Fibroblast of skin of scalp (primary cell): ENCODE measurements at places on chromosomes 4 and X.

GRCh38 chr4:156961196-156962057, 10.2 kb downstream of the PDGFC start:
- DNase-seq, result peak; percentile 35

DNA sequence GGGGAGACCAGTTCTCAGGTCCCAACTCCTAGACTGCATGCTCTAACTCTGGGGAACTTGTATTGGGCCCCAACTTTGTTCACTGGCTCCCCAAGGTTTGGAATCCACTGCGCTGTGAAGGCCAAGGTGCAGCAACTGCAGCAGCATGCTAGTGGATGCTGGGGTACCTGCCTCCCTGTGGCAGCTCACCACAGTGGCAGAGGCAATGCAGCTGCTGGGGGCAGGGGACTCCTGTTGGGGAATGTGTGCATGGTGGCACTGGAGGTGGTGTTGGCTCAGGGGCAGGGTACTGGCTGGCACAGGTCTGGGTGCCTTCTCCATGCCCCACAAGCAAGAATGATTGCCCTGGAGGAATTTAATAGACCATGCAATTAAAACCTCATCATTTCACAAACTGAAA, 493.4 kb upstream of the GALNT7 start:
- DNase-seq, result no peak

- DNase-seq, result no peak
Observed at GRCh38 chr4:105059337-105059736, 87.3 kb upstream of the TET2 start.

GRCh38 chrX:47206316-47206715, 12.2 kb upstream of the CDK16 start:
- DNase-seq, result peak; percentile 5

DNA sequence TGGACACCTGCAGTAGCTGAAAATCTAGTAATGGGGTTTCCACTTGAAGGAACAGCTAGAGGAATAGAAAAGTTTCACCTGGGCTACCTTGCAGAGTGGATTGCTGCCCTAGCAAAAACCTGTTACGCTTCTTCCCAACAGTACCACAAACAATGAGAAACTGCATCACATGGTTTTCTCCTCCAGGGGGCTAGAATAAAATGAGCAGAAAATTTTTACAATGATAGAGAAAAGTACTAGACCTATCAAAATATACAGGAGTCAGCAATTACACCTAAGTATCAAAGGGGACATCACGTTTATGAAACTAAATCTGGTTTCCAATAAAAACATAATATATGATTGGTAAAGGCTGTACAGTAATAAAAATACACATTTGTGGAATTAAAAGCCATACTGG, 423.1 kb upstream of the PITX2 start:
- DNase-seq, result no peak

DNA sequence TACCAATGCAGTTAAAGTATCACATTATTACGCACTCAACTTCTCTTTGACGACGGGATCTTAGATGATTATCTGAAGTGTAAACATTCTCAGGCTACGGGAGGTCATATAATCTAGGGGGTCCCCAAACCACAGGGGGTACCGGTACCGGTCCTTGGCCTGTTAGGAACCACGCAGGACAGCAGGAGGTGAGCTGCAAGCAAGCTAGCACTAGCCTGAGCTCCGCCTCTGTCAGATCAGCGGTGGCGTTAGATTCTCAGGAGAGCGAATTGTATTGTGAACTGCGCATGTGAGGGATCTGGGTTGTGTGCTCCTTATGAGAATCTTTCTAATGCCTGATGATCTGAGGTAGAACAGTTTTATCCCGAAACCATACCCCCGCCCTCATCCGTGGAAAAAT, 20.6 kb upstream of the PRR27 start:
- DNase-seq, result no peak

- DNase-seq, result peak; percentile 80
Observed at GRCh38 chrX:43958529-43958928, 14.7 kb downstream of the NDP start.

GRCh38 chrX:13026877-13027652, 17.4 kb downstream of the FAM9C start:
- no peak for DNase-seq

- no peak for DNase-seq
Observed at GRCh38 chr4:174147863-174148262, 135.6 kb downstream of the FBXO8 start.

GRCh38 chrX:9728261-9728660, 37.4 kb downstream of the GPR143 start:
- no peak for DNase-seq

DNA sequence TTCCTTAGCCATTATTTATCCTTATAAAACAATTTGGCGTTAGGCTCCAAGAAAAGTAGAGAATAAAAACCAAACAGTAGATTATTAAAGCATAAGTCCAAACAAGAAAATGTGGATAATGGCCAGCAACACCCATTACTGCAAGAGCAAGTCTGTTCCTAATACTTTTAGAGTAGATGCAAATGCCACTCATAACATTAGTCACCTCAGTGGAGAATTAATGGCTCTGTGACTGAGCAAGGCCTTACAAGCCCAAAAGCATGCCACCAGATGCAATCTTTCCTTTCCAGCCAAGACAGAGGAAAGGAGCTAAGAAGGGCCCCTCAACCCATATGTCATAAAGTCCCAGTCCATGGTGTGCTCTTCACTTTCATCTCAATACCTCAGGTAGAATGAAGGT, 373.8 kb downstream of the OPHN1 start:
- no peak for DNase-seq

DNA sequence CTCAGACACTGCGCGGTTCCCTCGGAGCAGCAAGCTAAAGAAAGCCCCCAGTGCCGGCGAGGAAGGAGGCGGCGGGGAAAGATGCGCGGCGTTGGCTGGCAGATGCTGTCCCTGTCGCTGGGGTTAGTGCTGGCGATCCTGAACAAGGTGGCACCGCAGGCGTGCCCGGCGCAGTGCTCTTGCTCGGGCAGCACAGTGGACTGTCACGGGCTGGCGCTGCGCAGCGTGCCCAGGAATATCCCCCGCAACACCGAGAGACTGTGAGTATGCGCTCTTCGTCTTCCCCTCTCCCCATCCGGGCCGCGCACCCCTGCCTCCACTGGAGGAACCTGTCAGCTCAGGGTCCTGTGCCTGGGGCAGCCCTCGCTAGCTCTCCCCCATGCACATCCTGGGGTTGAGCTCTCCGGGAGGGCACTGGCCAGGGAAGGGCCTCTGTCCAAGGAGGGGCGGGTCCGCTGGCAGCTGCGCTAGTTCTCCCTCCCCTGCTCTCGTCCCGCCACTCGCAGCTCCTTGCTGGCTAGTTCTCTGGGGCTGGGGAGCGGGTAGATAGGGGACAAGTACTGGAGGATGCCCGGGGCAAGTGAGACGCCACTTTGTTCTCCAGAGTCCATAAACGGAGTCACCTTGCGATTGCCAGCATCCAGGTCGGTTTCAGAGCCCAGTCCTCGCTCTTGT, 2.2 kb downstream of the SLIT2 start:
- peak; percentile 33 for DNase-seq

GRCh38 chr4:77833126-77833724, 14.1 kb upstream of the CNOT6L start:
- no peak for DNase-seq

DNA sequence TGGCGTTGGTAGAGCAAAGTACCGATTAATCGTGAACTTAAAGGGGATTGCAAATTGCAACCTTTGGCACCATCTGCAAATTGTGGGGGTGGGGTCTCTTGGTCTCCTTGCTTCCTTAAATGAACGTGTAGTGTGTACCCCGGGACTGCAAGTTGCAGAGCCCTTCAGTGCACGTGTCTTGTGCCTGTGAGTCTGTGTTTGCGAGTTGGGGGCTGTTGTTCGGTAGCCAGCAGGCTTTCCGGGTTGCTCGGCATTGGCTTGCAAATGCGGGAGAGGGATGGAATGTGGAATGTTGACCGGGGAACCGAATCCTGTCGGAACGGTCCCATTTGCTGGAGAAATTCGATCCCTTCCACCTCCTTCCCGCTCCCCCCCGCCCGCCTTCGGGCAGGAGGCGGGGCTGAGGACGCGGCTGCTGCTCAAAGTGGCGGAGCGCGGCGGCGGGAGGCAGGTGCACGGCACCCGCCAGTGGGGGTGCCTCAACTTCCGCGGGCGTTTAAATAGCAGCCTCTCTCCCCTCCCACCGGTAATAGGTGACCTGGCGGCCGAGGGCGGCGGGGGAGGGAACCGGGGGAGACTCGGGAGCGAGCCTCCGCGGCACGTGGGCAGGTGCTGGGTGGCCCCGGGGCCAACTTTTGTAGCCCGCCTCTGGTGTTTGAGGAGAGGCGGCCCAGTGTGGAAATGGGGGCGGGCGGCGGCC, 1.5 kb downstream of the JADE1 start:
- DNase-seq, result peak; percentile 83

GRCh38 chrX:26597981-26598380, 382.0 kb downstream of the MAGEB5 start:
- DNase-seq, result no peak

DNA sequence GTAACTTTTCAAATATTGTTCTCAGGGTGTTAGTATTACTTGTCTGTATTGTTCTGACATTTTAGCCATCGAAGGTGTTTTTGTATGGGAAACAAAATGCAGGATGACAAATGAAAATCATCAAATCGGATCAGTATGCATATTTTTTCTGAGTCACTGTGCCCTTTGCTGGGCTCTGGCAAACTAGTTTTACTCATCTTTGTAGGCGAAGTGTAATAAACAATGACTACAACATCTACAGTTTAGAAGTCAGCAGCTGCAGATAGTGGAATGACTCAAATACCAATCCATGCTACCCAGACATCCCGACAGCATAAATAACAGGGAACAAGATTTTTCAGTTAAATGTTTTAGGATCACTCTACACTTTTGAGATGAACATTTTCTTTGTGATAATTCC, 557.3 kb upstream of the TENM3 start:
- DNase-seq, result peak; percentile 87

DNA sequence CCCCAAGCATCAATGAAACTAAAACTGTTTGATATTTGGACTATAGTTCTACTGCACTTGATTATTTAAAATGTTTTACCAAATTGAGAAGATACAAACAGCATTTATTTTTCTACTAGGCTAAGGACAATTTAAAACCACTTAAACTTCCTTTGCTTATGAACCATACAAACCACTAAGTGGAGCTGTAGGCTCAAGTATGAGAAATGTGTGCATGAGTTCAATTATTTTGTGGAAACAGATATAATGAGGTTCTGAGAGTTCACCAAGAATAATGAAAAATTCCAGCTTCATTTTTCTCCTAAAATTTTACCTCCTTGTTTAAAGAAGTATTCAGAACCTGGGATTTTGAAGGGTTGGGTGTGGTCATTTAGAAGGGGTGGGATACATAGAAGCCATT, 63.1 kb downstream of the SERPINA7 start:
- no peak for DNase-seq

DNA sequence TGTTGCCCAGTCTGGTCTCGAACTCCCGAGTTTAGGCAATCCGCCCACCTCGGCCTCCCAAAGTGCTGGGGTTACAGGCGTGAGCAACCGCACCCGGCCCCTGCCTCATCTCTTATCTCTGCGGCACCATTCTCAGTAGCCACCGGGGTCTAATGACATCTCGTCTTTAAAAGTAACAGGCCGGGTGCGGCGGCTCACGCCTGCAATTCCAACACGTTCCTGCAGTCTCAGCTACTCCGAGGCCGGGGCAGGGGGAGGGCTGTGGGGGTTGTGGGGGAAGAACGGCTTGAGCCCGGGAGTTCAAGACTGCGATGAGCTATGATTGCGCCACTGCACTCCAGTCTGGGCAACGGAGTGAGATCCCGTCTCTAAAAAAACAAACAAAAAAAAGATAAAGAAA, 28.8 kb downstream of the ING2 start:
- no peak for DNase-seq

GRCh38 chr4:137266511-137266910, 265.8 kb downstream of the PCDH18 start:
- DNase-seq, result peak; percentile 29

DNA sequence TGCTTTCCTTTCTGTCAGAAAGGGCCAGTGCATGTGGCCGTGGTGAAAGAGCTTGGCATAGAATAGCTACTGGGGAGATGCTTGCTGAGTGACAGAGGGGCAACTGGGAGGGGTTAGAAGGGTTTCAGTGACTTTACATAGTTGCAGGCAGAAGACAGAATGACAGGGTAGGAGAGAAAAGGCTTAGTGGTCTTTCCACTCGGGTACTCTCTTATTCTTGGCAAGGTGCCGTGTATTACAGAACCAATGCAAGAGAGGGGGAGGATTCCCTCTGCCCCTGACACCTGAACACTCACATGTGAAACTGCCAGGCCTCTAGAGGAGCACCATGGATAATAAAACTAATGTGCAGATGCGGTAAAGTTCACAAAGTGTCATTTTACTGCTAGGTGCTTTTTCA, 228.2 kb downstream of the MGST2 start:
- DNase-seq, result no peak
